ENCODE measurements at places on chromosomes 4 and X.

- no peak for DNase-seq
These were observed 38.3 kb downstream of the SPCS3 start for GRCh38 chr4:176358083-176358469.

DNA sequence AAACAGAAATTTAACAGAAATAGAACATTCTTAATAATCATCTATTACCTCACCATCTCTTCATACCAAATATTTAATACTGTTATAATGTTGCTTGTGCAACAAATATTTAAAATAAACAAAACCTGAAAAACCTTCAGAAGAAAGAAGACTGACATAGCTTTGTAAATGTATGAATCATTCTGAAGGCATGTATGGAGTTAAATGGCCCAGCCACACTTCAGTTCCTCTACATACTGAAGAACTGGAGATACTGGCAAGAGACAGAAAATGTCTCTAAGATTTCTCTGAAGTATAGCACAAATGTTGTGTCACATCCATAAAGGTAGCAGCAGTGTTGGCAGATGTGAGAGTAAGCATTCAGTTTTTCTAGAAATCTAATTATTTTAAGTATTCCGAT, 275.3 kb upstream of the FGF13 start:
- DNase-seq, result no peak

- DNase-seq, result no peak
These were observed 8.1 kb downstream of the RAPGEF2 start for GRCh38 chr4:159110961-159111360.

DNA sequence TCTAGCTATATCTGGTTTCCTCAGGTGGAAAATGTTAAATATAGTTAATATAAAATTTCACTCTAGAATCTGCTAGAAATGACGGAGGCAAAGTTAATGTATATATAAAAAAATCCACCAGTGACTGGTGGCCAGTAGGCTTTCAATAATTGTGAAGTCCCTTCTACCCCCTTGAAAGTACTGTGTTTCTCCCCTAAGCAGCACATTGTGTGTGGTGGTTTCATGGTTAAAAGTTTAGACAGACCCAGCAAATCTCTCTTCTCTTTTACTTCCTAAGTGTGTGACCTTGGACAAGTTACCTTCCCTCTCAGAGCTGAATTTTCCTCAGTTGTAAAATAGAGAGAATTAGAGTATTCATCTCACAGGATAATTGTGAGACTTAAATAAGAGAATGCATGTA, 600 bp upstream of the HEPH start:
- no peak for DNase-seq

DNA sequence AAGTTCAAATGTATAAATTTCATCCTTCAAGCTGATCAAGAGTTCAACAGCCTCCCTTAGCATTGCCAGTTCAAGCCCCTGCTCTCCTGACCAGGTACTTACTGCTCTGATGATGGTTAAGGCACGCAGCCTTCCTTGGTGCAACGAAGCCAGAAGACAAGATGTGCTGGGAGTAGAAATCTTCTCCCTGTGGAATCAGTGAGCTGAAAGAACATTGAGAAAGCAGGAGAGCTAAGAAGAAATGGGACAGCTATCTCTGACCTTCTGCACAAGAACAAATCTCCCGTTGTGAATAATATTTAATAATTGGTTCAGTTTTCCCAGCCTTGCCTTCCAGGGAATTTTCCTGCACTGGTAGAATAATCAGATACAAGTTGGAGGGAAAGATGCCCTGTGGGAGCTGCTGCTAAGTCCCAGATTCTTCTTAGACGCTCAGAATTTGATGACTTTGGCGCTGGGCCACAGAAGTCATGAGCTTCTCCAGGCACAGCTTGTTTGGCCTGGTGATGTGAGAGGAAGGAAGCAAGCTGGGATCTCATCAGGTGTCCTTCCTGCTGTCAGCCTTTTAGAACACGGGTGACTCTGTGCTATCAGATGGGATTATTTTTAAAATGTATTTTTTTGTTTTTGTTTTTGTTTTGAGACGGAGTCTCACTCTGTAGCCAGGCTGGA, 77.8 kb downstream of the CD38 start:
- DNase-seq, result no peak

DNA sequence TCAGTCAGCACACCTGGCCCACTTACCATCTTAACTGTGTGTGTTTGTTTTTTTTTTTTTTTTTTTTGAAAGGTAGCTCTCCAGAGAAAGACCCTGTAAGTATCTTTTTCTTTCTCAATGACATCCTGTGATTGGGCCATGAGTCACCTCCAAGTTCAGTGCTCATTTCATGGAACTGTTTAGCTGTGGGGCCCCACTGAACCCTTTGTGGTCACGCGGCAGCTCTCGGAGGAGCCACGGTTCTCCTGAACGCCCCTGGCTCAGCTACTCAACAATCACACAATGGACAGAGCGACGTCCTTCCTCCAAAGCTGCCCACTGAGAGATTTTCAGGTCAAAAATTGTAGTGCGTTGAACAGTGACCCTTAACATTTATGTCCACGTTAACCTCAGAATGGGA, 14.2 kb upstream of the IL3RA start:
- no peak for DNase-seq

DNA sequence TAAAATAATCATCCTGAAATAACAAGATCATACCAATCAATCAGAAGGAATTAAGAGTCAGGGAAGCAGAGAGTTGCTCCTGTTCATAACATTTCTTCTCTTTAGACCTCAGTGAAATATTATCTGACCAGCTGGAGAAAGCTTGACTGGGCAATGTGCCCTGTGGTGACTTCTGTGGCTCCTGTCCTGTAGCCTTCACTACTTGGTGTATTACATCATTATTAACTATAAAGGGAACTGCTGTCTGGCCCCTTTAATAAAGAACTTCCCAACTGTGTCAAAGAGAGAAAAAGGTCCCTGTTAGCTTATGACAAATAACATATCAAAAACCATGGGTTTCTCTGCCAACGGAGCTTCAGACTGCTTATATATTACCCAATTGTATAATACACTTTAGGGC, 18.0 kb downstream of the OPHN1 start:
- DNase-seq, result no peak

GRCh38 chrX:107448625-107448997, 841 bp upstream of the FRMPD3 start:
- no peak for DNase-seq

DNA sequence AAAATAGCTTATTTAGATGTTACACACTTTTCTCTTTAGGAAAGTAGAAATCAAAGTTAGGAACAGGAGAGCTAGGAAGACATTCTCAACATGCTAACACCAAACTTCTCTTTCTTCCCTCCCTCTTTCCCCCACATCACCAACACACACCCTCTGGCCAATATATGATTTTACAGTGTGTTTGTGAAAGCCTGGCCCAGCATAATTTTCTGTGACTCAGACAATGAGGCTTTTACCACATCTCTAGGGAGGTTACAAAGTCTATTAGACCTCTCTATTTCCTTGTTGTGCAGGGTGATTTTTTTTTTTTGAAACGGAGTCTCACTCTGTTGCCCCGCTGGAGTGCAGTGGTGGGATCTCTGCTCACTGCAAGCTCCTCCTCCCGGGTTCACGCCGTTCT, 189.9 kb downstream of the AASDH start:
- no peak for DNase-seq

GRCh38 chrX:121208563-121208962, 161.2 kb downstream of the GLUD2 start:
- DNase-seq, result no peak

DNA sequence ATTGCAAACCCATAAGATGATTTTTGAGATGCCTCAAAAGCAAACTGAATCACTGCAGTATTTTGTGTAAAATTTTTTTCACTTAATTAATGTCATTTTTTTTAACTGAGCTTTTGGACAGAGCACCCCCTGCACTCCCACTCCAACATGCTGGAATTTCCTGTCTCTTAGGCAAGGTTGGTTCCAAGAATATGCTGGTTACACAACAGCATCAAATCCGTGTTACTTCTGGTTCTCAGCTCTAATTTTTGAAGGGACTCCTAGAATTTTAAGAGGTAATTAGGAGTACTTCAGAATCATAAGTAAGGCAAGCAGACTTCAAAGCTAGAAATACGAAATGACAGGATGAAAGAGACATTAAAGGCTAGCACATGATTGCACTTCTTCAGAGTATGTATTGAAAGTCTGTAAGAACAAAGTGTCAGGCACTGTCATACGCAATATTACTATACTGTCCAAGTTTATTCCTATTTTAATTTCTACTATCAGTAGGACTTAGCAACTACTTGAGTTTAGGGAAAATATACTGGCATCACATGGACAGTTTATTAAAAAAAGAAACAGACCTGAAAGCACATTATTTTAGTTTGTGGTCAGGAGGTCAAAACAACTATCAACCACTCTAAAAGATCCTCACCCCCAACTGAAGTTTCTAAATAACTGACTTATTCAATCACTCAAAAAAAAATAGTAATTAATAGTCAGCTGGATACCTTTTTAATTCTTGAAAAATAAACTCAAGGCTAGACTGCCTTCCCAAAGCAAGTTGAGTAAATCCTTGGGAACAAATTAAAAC, 1.6 kb upstream of the JCHAIN start:
- no peak for DNase-seq

DNA sequence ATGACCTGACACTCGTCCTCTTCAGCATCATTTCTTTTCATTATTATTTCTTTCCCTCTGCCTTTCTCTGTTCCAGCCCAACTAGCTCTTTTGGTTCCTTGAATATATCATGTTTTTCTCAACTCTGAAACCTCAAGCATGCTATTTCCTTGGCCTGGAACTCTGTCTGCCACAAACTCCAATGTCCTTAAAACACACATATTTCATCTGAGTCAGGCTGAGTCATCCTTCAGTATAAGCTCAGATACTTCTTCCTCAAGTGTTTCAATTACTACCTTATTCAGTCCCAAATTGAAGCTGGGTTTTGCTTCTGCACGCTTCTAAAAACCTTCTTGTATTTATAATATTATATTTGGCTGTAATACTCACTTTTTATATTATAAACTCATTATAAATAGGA, 424.2 kb downstream of the PDGFC start:
- no peak for DNase-seq

- no peak for DNase-seq
These were observed 89.2 kb downstream of the NHS start for GRCh38 chrX:17464194-17464593.

- no peak for DNase-seq
These were observed 276.1 kb downstream of the CFAP299 start for GRCh38 chr4:80611678-80611979.

GRCh38 chrX:131975851-131976250, 47.3 kb upstream of the STK26 start:
- DNase-seq, result no peak

DNA sequence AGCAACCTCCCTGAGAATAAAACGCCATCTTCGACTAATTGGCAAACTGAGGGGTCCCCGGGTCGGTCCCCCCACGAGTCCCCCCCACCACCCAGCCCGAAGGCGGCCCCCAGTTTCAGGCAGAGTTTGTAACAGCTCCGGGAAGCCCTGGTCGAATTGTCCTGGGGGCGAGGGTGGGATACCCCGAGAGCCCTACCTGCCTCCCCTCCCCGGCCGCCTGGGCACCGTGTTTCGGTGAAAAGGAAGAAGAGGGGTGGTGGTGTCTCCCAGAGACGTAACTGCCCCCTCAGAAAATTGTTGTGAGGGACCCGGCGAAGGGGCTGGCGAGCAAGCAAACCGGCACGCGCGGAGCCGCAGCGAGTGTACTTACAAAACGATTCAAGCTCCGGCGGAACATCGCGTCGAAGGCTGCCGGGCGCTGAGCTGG, 1.2 kb downstream of the ATP11C start:
- no peak for DNase-seq

DNA sequence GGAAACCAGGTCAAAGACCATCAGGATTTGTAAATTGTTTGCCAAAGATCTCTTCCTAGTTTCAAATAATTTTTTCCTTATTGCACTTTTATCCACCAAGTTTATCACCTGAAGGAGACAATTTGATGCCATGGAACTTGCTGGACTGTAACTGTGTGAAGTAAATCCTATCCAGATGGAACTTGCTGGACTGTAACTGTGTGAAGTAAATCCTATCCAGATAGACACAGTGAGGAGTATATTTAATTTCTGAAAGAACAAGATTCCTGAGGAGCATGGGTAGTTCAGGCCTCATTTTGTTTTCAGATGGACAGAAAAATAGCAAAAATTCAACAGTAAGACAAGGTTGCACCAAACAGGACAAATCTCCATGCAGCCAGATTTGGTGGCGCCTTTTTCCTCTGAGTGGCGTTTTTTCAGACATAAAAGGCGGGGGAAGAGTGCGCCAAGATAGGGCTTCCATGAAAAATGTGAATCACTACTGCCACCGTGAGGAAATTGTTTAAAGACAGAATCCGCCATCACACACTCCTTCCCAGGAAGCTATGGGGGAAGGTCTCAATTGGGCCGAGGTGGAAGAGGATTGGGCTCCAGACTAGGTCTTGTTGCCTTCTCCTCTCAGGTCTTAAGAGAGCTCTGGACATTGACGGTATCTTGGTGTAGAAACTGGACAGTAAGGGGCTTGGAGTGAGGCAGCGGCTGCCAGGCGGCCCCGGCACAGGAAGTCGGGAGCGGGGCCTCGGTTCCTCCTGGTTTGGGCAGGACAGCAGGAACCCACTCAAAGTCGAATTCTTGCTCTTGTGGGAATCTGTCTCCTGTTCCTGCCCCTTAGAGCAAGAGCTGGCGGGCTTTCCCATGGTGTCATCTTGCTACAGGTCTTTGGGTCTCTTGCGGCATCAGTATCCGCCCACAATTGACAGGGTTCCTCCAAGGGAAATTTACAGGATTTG, 234.7 kb downstream of the OR13H1 start:
- no peak for DNase-seq

GRCh38 chr4:40630335-40631021, 814 bp upstream of the RBM47 start:
- DNase-seq, result peak; percentile 36

DNA sequence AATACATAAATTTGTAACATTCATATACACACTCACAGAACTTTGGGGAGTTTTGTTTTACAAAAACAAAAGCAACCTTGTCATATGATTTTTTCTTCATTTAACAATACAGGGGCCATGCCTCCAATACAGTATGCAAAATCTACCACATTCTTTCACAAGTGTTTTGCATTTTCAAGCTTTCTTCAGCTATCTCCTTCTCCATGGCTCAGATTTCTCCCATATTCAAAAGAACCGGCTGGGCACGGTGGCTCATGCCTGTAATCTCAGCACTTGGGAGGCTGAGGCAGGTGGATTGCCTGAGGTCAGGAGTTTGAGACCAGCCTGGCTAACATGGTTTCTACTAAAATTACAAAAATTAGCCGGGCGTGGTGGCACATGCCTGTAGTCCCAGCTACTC, 4.1 kb downstream of the TEX13B start:
- DNase-seq, result no peak

DNA sequence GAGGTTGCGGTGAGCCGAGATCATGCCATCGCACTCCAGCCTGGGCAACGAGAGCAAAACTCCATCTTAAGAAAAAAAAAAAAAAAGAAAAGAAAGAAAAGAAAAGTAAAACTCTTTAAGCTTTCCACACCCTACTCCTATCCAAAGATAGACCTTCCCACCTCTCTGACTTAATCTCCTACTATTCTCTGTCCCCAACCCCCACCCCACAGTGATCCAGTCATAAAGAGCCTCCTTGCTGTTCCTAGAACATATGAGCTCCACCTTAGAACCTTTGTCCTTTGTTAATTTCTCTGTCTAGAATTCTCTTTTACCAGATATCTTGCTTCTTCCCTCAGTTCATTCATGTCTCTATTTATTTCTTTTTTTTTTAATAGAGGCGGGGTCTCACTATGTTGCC, 30.1 kb upstream of the MSN start:
- DNase-seq, result no peak

Measured in activated B cell treated with CpG ODN at 0.5 μM for 24 hours (primary cell).